ENCODE measurements at places on chromosomes 1 and 21. TPM values are rescaled to one million over a fixed set of nuclear protein-coding genes. Genes with fewer than 3 reads are reported as not detected.

Gene TEX38
- polyA plus RNA-seq, result not detected

DNA sequence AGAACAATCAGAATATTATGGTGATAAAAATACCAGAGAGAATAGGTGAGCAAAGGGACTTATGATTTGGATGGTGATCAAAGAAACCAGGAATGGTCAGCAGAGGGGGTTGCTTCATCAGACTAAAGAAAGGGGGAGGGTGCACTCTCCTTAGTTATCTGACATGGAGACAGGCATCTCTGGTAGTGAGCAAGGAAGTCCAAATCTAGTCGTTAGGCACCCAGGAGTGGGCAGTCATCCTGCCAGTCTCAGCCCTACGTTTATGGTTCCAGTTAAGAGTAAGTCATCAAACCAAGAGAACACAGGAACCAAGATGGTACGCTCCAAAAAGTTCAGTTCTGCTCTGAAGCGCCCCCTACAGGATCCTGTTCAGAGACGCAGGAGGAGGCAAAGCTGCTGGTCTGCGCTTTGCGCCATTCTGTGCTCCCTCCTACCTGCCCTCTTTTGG lies 28.6 kb downstream of the EBNA1BP2 start:
- DNase-seq, result no peak

DNA sequence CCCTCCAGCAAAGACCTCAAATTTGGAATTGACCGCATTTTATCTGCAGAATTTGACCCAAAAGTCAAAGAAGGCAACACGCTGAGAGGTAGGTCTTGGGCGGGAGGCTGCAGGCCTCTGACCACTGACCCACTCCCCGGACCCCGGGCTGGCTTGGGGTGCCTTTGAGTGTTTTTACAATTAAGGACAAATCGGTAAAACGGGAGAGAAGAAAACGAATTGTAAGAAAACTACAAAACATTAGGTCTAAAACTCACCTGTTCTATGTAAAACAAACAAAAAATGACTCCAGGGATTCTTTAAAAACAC lies 1.1 kb downstream of the HLX start:
- no peak for DNase-seq

DNA sequence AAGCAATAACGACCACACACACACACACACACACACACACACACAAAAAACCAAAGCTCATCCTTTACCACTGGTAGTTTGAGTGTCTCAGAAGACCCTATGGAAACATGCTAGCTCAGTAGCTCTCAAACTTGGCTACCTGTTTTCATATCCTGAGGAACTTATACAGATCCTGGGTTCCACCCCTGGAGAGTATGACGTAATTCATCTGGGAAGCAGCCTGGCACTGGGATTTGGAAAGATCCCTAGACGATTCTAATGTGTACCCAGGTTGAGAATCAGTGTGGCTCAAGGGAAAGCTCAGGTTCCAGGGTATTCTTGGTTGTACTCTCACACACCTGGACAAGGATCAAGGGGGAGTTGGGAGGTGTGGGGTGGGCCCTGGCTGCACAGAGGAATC lies 85.9 kb downstream of the SELENOF start:
- DNase-seq, result no peak

Gene RAD54L
- not detected for polyA plus RNA-seq

Gene IVL
- 0.04 TPM for polyA plus RNA-seq

- no peak for DNase-seq
Observed at GRCh38 chr1:157277281-157277680, 139.1 kb upstream of the ETV3 start.

DNA sequence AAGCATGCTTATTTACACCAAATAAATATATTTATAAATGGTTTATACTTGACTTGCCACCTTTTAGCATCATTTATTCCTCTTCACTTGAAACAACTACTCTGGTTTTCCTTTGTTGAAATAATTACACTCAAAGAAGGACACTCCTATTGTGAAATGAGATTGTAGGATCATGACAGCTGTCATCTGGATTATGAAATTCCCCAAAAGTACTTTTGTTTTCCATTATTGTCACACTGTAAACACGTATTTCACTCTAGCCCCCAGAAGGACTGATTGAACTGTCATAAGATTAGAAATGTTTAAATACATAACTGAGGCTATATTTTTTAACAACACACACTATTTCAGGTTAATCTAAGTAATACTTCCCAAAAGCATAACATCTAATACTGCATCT lies 593.8 kb downstream of the LRRIQ3 start:
- no peak for DNase-seq

DNA sequence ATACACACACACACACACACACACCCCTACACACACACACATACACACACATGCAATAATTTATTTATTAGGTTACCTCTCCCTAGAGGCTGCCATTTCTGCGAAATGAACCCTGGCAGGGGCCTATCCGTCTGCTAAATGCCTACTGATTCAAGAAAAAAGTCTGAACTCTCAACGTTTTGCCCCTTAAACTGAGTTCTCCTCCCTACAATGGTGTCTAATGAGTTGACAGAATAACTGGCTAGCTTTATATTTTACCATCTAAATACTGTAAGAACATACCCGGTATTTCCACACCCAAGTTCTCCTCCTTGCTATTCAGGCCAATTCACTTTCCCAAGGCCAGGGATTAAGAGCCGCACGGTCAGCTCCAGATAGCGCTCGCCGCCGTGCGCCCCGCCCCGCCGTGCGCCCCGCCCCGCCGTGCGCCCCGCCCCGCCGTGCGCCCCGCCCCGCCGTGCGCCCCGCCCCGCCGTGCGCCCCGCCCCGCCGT lies 339 bp upstream of the RNPC3 start:
- no peak for DNase-seq

GRCh38 chr1:115980998-115981993 lies 5.0 kb downstream of the SLC22A15 start:
- DNase-seq, result no peak

DNA sequence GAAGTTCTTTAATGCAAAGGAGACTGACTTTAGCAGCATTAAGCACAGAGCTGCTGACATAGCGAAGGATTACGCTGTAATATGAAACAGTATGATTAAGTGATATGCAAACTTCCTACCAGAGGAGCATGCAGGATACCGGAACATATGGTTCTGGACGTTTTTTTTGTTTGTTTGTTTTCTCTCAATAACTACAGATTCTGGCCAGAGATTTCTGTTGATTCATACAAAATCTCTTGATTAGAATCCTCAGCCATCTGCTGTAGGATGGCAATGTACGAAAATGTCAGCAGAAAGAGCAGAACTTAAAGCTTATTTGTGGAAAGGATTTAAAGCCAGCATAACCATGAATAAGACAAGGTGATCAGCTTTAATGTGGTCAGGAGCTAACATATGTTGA lies 970.7 kb downstream of the KCNT2 start:
- DNase-seq, result no peak

DNA sequence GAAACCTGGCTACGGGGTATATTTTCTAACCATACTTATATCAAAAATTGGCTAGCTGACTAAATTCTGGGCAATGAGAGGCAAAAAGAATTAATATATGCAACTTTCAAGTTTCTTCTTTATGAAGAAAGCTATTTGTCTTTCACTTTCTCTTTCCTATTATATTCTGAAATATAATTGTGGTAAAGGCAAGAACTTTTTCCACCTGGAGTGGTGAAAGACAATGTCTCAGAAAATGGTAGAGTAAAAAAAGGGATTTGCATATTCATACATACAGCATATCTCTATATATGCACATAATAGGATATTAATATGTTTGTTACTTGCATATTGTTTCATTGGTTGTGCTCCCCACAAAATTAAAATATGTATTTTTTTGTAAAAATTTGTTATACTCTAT lies 793.8 kb downstream of the PLA2G4A start:
- no peak for DNase-seq

Gene TARDBP
- 387 TPM for polyA plus RNA-seq

Gene RPE65
- polyA plus RNA-seq, result not detected

GRCh38 chr21:33578214-33578613 lies 10.3 kb downstream of the DONSON start:
- DNase-seq, result no peak

- DNase-seq, result no peak
Observed at GRCh38 chr1:8816264-8816663, 1.2 kb downstream of the RERE start.

DNA sequence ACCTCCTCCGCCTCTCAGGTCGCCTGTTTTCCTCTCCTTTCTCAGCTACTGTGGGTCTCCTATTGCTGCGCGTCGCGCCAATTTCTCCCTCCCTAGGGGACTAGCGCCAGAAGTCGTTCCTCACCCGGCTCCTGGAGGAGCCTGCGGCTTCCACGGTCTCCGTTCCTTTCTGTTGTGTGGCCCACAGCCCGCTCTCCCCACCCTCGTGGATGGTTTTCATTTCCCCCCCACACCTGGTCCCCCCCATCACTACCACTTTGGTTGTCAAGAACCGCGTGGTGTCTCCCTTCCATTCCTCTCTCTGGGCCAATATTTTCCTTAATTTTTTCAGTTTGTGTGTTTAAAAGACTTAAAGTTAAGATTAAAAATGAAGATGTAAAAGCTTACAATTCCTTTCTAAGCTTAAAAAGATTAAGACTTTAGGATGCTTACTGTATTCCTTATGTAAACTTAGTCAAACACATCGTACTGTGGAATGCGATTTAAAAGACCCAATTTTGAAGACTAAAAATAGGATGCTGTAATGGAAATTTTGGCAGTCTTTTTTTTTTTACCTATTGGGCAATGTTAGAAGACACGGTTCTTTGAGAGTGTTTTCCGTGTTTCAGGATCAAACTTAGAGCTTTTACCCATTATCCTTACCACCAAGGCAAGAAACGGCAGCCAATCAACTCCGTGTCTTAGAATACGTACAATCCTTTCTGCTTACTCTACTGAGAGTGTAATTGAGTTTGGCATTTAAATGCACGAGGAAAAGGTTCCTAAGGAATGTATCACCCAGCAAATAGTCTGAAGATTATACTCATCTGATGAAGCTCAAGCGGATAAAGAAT lies 773 bp downstream of the CNST start:
- no peak for DNase-seq

Gene SERPINC1
- 0.08 TPM for polyA plus RNA-seq

DNA sequence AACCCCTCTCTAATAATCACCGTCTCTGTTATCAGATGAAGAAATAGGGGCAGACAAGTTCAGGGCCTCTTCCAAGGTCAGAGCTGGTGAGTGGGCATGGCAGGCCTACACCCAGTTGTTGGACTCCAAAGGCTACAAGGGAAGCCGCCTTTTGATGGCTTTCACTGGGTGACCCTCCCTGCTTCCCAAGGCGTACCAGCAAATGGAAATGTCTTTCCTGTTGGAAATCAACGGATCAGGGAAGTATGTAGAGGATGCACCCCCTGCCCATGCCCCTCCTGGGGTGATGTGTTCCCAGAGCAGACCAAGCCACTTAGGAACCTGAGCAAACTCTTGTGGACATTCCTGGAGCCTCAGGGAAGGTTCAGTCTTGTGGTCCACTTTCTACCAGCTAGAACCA lies 47.4 kb downstream of the LGR6 start:
- DNase-seq, result no peak

DNA sequence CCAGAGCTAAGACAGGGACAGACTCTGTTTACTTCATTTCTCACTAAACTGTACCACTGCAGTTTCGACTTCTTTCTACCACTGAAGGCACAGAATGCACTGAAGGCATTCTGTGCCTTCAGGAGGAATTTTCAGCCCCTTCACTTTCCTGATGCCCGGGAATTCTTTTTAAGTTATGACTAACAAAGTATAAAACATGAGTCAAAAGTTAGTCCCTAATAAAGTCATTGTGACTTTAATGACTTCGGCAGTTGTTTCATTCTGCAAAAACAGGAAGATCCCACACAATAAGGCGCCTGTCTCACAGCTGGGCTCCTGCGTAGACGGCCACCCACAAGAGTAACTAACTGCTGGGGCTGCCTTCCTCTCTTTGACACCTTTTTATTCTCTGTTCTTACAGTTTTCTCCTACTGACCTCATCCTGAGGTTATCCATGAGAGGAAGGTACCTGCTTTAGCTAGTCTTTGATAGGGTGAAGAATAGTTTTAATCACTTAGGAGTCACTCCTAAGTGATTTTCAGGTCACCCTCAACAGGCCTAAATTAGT lies 183.9 kb upstream of the SGIP1 start:
- DNase-seq, result no peak

Gene XKR8
- 4.5 TPM for polyA plus RNA-seq

Gene SPRR2E
- polyA plus RNA-seq, result not detected

Gene SUMO3
- polyA plus RNA-seq, result 38.6 TPM

- DNase-seq, result no peak
Observed at GRCh38 chr1:178587975-178588374, 75.1 kb downstream of the TEX35 start.

DNA sequence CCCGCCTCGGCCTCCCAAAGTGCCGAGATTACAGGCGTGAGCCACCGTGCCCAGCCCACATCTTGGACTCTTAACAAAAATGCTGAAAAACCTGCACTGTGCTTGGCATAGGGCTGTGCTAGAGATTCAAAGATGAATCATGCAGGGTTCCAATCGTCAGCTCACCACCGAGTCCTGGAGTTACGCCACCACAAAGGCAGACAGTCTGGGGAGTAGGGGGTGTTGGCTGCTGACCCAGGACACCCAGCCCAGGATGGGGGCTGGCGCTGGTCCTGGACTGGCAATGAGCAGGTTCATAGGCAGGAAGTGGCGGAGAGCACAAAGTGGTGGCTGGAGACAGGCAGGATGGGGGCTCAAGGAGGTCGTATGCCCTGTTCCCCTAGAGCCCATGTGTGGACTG lies 16.0 kb downstream of the PSRC1 start:
- DNase-seq, result peak; percentile 34

GRCh38 chr1:183593356-183593755 lies 3.1 kb upstream of the NCF2 start:
- DNase-seq, result no peak

Gene LDLRAD1
- polyA plus RNA-seq, result not detected

Gene MYCBP
- 7.2 TPM for polyA plus RNA-seq

GRCh38 chr1:217660353-217661062 lies 29.4 kb downstream of the SPATA17 start:
- DNase-seq, result no peak

Gene PROK1
- polyA plus RNA-seq, result 15.0 TPM

Gene SLC9C2
- polyA plus RNA-seq, result not detected

GRCh38 chr21:27534206-27534605 lies 567.3 kb upstream of the ADAMTS5 start:
- no peak for DNase-seq

Gene IL24
- polyA plus RNA-seq, result 0.20 TPM

DNA sequence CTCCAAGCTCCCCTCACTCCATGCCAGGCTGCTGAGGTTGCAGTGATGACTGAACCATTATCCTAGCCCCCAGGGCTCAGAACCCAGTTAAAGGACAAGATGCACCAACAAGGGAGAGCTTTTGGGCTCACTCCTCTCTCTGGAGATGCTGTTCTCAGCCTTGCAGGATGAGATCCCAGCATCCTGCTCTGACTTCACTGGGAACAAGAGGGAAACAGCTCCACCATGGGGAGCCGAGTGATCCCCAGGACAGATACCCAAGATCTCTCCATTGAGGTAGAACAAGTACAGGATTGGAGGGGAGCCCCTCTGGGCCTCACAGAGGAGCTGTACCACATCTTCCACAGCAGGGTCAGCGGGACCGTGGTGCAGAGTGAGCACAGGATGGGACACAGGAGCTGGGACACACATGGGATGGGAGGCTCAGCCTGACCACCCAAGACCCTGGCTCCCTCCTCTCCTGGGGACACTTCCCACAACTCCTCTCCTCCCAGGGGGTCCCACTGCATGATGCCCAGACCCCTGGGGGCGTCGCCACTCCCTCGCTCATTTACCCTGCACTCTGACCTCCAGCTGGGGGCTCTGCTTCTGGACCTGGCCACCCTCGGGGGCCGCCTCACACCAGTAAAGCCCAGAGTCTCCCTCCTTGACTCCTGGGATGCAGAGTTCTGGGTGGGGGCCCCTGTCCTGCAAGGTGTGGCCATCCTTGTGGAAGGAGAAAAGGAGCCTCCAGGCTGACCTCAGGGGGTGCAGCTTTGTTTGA lies 18.6 kb upstream of the SLAMF9 start:
- no peak for DNase-seq

Gene OR2G6
- polyA plus RNA-seq, result not detected

GRCh38 chr21:46220275-46220810 lies 8.2 kb downstream of the LSS start:
- no peak for DNase-seq

Measured in psoas muscle (tissue), 8 donors.